ENCODE measurements at places on chromosomes 3 and 15.

DNA sequence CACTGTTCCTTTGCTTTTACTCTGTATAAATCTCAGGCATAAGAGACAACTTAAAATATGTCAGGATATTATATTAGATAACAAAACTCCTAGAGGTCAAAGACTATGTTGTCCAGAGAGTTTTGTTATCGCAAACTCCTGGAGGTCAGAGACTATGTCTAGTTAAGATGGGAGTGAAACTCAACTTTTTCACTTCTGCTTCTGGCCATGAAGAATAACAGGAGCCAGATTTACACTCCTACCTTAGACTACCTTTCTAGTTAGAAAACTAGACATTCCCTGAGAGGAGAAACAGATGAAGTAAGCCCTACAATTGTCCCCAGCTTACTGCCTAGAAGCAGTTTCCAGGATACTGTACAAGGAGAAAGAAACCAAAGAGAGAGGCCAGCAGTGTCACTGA lies 255.4 kb upstream of the UBE2E1 start:
- DNase-seq, result no peak

DNA sequence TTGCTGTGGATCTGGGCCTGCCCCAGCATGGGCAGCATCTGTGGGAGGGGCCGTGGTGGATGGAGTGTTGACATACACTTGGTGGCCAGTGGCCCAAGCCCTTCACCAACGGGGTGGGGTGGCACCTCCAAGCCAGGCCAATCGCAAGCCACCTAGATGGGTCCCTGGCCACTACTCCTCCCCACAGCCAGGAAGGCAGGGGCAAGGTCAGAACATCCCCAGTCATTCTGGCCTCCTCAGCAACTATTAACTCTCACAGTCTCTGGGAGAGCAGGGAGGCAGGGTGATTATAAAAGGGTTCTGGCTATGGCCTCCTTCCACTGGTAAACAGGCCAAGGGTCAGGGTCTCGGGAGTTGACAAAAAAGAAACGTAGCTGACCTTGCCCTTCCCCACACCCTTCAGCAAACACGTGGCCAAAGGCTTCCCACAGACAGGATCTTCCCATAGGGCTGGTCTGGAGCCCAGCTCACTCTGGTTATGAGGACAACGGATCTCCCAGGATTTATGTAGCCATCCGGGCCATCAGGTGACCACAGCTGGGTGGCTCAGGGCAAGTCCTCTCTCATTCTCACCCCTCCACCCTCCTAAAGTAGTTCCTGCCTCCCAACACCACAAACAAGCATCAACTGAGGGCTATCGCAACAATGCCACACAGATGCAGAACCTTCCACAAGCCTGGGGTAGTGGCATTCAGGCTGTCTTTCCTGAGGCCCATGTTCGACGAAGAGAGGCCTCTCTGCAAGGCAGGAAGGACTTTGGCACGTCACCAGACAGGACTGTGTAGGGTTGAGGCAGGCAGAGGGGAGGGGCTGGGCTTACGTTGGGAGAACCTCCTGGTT lies 18.9 kb downstream of the TLE3 start:
- no peak for DNase-seq

DNA sequence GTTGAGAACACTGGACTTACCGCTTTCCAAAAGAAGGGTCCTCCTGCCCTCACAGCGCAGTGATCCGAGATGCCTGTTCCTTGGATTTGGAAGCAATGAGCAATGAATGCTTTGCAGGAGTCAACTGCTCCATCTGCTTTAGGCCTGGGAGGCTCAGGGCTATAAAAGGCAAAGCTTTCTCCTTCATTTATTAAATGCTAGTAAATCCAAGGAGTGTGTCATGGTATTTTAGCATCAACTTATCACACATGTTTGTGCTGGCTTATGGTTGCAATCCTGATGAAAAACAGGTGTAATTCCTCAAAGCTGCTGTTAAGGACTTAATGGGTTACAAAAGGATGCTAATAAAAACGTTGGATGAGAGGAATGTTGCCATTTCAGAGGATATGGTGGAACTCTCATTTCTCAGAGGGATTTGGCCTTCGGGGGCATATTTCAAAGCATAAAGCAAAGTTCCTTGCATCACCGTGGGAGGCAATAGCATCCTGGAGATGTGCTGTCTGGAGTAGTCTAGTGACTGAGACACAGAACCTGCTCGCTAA lies 158.5 kb upstream of the TPM1 start:
- no peak for DNase-seq

DNA sequence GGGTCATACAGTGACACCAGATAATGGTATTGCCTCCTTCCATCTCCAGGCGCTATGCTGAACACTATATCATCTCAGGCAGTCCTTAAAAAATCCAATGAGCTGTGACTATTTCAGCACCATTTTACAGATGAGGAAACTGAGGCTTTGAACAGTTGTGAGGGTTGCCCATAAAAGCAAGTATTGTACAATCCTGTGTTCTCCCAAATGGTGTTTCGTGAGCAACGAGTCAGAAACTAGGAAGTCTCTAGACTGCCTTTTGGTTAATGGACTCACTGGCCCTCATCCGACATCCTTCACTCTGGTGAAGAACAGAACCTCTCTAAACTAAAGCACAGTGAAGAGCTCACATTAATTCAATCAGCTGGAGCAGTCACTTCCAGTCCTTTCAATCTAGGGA lies 61.8 kb downstream of the ATP8B4 start:
- no peak for DNase-seq

DNA sequence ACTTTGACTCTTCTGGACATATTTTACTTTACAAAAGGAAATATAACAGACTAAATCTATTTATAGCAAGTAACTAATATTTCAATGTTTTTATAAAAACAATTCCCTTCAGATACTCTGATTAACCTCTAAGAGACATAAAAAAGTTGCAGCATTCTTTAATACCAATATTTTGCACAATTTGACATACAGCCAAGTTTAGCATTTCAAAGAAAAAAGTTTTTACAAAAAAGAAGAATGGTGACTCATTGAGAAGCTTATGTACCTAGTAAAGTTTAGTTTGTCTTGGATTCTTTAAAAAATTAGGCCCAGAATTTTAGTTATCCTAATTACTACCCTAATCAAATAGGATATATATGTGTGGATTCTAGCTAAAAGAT lies 17.6 kb downstream of the DAZL start:
- DNase-seq, result no peak

DNA sequence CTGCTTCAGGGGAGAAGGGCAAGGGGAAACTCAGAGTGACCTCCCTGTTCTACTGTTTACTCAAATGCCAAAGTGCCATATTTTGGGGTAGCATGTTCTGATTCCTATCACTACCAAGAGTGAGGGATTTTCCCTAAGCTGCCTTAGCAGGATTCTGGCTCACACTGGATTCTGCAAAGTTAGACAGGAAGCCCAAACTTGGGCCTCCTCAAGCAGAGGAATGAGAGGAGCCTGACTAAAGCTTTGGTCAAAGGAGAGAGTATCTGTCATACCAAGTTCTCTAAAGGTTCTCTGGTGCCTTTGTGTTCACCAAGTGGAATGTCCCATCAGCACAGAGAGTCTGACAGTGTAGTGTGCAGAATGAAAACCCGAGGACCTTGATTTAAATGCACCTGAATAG lies 8.8 kb upstream of the RARB start:
- DNase-seq, result no peak

DNA sequence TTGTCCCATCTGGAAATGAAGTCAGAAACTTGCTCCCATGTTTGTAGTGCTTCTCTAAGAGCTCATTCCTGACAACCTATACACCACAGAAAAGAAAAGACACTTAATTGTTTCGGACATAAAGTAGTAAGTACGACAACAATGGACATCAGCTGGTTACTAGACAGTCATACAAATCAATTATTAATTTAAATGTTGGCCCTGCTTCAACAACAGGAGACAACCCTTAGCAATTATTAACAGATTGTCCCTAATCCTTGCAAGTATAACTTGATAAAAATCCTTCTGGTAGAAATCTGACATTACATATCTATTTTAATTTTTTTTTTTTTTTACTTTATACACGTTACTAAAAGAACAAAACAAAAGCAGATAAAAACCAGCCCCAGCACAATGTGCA lies 29.8 kb downstream of the ERICH6 start:
- no peak for DNase-seq

DNA sequence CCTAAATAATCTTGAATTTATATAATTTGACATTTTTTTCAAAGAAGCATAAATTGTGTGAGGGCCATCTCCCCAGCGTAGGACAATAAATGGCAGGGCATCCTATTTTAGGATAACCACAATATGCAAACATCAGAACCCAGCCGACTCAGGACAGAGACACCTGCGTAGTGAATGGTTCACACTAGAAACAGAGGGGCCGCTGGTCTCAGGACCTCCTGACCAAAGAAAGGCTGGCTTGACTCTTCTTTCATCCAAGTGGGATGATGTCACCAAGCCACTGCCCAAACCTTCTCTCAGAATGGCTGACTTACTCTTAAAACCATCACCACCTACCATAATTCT lies 162.1 kb downstream of the FOXP1 start:
- DNase-seq, result no peak

DNA sequence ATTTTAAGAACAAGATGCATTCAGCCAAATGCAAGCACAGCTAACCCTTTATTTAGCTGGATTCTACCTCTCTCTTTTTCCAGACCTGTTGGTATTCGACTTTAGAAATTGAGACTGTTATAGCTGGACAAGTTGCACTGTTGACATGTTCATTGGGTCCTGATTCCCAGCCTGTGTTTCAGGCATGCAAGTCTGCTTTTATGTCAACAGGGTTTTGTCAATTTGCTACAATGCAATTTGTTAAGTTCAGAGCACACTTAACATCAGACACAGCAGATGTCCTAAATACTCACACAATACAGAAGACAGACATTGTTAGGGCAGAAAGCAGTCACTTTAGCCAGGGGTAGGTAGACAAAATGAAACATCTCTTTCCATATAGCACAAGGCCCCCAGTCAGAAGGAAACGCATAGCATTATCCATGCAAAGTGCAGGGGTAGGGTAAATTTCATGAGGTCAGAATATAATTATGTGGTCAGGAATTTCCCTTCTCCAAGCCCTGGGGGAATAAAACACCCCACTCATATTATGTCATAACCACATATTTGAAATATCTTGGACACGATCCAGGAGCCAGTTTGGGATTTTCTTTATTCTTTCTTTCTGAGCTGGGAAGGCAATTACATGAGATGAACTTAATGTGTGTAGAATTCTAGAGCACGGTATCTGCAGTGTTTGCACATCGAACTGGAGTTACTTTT lies 504.1 kb downstream of the NTRK3 start:
- peak; percentile 22 for DNase-seq

- DNase-seq, result no peak
These were observed 26.0 kb upstream of the VIPR1 start for GRCh38 chr3:42476225-42477125.

GRCh38 chr3:112799946-112800345 lies 46.7 kb downstream of the CD200R1L start:
- DNase-seq, result no peak

GRCh38 chr15:40590667-40591050 lies 3.4 kb upstream of the KNL1 start:
- DNase-seq, result no peak

DNA sequence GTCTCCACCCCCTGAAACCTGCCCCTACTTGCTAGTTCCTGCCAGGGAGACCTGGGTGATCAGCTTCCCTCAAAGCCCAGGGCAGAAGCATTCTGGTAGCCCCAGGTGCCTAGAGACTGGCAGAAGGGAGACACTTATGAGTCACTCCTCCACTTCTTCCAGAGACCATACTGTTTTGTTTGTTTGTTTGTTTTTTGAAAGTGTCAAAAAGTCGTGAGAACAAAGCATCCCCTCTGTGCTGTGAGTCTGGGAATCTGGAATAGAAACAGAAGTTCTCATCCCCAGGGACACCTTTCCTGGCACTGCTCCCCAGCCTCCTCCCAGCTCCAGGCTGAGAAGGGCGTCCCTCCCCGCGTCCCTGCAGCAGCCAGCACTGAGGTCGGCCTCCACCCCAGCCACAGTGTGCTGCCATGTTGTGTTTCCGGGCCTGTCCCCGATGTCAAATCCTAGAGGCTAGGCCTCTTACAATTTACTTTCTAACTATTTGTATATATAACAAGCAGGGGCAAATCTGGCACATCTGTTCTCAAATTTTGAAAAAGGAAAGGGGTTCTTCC lies 573.0 kb downstream of the RBMS3 start:
- DNase-seq, result no peak

- no peak for DNase-seq
These were observed 28.6 kb upstream of the CCDC39 start for GRCh38 chr3:180707896-180708295.
